Lung microvascular endothelial cell (primary cell): ENCODE measurements at places on chromosomes 5 and 9. TPM values are rescaled to one million over a fixed set of nuclear protein-coding genes. Genes with fewer than 3 reads are reported as not detected.

The CYLC2 gene
- not detected in 2 replicates for total RNA-seq

- peak; percentile 6 for DNase-seq
These were observed 19.5 kb upstream of the SNAPC3 start for GRCh38 chr9:15403155-15403554.

- no peak for DNase-seq
These were observed 91.5 kb downstream of the SMARCA2 start for GRCh38 chr9:2106666-2107065.

GRCh38 chr5:131279204-131279603 is 15.4 kb downstream of the CDC42SE2 start:
- DNase-seq = no peak

The WNK2 gene
- total RNA-seq = not detected in 2 replicates

DNA sequence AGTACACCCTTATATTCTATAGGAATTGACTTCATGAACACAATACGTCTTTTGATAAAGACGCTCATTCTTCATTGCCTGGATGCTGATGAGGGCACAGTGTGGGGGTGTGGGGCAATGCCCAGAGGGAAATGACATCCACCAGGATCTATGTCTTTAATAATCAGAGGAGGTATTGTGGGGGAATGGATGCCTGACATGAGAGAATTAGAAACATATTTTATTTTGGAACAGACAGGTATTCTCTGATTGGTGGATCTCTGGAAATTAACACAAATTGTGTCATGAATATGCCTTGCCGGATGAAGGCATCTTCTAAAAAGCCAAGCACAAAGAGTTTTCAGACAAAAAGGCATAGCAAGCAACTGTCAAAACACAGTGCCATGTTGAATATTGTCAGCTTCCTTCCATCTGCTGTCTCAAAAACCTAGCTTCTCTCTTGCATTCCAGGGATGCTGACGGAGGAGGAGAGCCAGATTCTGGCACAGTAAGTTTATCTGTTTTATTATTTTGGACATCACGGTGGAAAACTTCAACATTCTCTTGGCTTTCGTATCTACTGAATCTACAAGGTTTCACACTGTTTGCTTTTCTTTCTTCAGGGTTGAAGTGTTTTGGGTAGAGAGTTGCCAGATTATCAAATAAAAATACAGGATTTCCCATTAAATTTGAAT is 3.9 kb upstream of the C5orf58 start:
- no peak for DNase-seq

DNA sequence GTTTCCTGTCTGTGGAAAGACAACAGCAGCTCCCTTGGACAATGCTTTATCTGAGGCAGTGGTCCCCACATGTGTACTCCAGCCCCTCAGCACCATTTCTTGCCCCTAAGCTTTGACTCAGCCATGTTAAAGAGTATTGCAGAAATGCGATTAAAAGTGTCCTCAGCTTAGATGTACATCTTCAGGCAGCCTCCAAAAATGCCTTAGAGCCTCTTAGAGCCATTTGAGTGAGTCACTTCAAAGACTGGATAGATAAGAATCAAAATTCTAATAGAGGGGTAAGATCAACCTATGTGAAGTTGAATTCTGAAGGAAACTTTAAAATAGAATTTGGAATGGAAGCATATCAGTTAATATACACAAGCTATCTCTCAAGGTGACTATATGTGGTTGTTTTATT is 296.3 kb downstream of the ADAMTS6 start:
- DNase-seq = no peak

The NPR2 gene
- 0.20 and 2.0 TPM in 2 replicates for total RNA-seq

The SLC45A2 gene
- total RNA-seq = under 0.01 TPM in 1 of 2 replicates, not detected in the other

GRCh38 chr9:114383521-114384231 is 4.1 kb downstream of the AKNA start:
- DNase-seq = no peak

The ATP10B gene
- under 0.01 TPM in 2 replicates for total RNA-seq

The DMRT3 gene
- not detected in 2 replicates for total RNA-seq
